NAMALWA (cell line): ENCODE measurements at places on chromosomes 6 and 20.
A peak's percentile ranks its signal among the peaks of the same experiment; 100 is the strongest.

DNA sequence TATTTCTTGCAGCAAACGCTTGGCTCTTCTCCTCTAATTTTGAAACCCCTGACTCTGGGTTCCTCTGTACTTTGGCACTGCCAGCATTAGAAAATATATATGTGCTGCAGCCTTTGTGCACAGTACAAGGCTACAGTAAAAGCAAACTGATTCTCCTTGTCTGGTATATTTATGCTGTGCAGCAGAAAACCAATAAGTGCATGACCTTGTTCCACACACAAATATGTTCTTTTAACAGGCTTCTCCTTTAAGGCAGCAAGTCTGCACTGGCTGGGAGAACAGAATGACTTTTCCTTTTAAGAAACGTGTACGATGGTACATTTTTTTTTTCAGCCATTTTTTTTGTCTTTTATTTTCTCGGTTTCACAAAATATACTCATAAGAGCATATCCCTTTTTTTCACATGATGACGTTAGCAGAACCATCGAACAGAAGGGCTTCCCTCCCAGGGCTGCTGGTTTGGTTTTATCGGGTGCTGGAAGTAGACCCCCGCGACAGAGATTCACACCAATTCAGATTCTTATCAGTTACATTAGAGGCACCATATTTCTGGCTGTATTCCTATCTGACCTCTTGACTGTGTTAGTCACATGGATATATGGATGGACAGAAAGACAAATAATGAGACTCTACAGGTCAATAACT is 129.9 kb upstream of the ARID1B start:
- no peak for DNase-seq

- DNase-seq = peak; percentile 74
These were observed 16.0 kb downstream of the MARCKS start for GRCh38 chr6:113873043-113873667.

DNA sequence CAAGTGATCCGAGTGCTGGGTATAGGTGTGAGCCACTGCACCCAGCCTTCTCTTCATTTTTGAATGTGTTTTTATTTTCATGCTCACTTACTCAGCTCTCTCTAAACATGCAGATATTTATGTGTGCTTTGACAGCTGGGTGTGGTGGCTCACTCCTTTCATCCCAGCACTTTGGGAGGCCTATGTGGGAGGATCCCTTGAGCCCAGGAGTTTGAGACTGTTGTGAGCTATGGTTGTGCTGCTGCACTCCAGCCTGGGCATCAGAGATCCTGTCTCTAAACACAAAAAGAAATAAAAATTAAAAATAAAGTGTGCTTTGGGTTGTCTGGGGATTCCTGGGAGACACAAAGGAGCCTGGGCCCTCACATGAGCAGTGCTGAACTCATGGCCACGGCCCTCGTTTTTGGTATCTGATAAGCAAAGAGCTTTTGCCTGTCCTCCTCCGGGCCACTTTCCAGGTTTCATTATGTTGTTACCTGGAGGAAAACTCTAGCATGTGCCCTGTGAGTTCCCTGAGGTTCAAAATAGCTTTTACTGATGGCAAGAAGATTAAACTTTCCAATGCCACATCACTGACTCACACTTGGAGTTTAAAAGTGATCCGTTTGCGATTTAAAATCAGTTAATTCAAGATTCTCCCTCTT is 78.5 kb downstream of the CD164 start:
- DNase-seq = no peak

- DNase-seq = no peak
These were observed 36.8 kb downstream of the ZMYND8 start for GRCh38 chr20:47319517-47320252.

GRCh38 chr6:149852881-149853280 is 11.3 kb downstream of the LRP11 start:
- no peak for DNase-seq

DNA sequence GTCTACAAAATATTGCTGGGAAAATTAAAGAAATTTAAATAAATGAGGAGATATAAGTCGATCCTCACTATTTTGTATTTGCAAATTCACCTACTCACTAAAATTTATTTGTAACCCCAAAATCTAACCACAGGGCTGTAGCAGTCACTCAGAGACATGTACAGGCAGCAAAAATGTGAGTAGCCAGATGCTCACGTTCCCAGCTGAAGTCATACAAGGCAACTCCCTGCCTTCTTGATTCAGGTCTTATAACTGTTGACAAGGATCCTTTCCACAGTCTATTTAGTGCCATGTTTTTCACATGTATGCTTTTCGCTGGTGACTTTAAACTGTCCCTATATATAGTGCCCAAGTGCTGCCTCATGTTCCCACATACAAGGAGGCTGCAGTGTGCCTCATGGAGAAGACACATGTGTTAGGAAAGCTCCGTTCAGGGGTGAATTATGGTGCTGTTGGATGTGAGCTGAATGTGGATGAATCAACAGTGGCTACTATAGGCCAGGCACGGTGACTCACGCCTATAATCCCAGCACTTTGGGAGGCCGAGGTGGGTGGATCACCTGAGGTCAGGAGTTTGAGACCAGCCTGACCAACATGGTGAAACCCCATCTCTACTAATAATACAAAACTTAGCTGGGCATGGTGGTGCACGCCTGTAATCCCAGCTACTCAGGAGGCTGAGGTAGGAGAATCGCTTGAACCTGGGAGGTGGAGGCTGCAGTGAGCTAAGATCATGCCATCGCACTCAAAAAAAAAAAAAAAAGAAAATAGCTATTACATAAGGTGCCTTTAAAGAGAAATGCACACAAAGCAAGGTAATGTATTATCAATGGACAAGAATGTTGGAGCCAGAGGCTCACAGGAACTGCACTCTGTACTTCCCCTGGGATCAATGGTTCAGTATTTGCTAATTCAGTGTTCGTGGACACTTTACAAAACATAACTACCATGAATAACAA is 55.3 kb downstream of the STK35 start:
- no peak for DNase-seq

DNA sequence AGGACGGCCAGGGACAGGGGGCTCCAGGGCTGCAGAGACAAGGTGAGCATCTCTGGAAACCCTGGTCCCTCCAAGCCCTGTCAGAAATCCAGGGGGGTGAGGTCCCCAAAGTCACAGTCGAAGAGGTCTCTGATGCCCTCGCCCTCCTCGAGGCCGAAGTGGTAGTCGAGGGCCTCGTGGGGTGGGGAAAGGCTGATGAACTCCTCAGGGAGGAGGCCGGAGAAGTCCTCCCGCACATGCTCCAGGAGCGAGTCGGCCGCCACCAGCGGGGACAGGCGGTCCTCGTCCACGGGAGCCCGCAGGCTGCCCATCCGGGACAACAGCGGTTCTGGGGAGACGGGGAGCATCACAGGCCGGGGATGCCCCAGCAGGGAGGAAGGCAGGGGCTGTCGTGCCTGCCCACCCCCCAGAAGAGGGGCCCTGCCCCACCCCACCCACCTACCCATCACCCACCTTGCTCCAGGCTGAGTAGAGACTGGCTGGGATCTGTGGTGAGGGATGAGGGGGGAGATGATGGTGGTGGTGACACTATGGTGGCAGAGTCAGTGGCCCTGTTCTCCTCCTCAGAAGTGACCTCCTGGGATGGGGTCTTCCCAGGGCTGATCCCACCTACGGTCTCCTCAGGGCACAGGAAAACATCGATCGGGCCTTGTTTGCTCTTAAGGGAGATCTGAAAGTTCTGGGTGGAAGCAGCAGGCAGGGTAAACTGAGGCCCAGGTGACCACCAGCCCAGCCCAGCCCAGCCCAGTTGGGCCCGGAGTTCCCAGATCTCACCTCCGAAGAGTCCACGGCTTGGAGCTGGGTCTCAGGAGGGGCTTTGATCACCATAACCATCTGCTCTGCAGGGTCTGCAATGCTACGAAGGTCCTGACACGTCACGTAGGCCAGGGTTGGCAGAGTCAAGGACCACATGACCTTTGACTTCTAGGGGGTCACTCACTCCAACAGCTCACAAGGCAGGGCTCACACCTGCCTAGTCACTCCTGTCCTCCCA is 2.7 kb upstream of the NECAB3 start:
- DNase-seq = no peak

DNA sequence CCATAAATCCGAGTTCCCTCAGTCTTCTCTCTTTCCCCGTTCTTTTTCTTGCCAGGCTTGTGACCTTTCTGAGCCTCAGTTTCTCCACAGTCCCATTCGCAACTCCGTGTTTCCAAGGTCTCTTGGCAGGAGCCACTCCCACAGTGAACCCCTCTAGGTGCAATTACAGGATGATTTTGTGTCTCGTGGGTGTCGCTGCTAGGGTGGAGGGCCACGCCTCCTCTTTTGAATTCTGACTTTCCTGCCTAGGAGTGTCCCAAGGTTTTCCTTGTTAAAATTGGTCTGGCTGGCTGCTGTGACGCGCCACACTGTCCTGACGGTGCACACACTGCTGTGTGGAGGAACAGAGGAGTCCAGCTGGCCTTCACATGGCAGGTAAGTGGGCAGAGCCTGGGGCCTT is at the start of gene TGM6:
TSS of gene TGM6 (plus strand) at position 301 of the 400 bp plus-strand sequence. CDS start at position 369, 68 bp downstream.
- no peak for DNase-seq

DNA sequence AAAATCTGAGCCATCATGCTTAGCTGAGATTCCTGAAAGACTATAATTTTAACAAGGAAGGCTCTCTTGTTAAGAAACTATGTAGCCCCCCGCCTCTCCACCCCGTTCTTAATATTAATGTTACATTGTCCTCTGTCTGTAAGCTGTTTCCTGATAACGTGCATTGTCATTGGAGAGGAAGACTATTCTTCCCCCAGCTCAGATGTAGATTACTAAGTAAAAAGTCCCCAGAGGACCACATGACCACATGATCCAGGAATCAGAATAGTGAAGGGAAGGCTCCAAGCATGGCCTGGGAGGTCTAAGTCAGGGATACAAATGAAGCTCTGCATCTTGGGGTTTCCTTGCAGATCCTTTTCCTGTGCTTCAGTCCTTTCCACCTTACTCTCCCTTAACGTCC is 106.4 kb downstream of the JARID2 start:
- no peak for DNase-seq

DNA sequence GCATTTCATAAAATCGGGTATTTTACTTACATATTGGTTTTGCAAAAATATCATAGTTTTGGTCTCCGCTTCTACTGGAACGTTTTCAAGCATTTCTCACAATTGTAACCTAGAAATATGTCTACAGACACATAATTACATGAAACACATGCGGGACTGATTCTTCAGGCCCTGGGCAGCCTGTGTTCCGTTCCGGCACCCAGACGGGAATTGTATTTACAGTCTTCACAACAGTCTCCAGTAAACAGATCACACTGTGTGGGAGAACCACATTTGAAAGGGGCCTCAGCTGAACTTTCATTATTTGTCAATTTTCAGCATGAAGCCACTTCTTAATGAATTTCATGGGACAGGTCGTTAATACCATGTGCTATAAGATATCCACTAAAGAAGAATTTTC is 196.9 kb downstream of the DST start:
- DNase-seq = no peak
